Spinal cord (tissue), 10 donors: ENCODE measurements at places on chromosomes 11 and 22. TPM values are rescaled to one million over a fixed set of nuclear protein-coding genes. Genes with fewer than 3 reads are reported as not detected.

The TMEM45B gene
- 6.3 TPM for total RNA-seq

DNA sequence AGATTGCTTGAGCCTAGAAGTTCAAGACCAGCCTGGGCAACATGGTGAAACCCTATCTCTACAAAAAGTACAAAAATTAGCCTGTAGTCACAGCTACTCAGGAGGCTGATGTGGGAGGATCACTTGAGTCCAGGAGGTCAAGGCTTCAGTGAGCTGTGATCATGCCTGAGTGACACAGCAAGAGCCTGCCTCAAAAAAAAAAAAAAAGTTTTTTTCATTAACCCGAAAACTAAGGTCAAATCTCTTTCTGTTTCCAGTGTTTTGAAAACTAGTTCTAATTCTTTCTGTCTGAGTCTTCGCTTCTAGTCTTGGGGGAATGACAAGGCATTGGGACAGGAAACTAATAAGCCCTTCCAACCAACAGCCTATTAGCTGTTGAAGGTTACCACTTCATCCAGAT lies 57.6 kb downstream of the LIF start:
- no peak overlapping the region for H3K27ac ChIP-seq
- no peaks in the 10 kb centered on the region for H3K27me3 ChIP-seq
- H3K4me1 ChIP-seq = no peaks in the 10 kb centered on the region

DNA sequence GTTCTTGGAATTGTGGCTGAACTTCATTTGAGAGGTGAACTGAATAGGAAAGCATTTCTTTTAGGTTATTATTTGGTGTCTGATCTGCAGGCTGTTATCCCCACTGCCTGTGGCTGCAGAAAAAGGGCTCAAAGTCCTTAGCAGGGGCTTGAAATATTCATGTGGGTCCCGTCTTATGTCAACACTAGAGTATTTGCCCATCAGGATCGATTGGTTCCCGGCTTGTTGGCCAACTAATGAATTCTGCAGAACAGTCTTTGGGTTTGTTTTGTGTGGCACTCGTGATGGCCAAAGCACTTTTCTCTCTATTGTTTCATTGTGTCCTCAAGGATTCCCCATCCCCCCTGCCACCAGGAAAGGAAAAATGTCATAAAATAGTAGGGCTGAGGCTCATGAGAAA lies 211.9 kb downstream of the MYO18B start:
- DNase-seq = no peak
- no peaks in the 10 kb centered on the region for H3K4me1 ChIP-seq
- H3K36me3 ChIP-seq = no peaks in the 10 kb centered on the region
- no peak overlapping the region for H3K27ac ChIP-seq

DNA sequence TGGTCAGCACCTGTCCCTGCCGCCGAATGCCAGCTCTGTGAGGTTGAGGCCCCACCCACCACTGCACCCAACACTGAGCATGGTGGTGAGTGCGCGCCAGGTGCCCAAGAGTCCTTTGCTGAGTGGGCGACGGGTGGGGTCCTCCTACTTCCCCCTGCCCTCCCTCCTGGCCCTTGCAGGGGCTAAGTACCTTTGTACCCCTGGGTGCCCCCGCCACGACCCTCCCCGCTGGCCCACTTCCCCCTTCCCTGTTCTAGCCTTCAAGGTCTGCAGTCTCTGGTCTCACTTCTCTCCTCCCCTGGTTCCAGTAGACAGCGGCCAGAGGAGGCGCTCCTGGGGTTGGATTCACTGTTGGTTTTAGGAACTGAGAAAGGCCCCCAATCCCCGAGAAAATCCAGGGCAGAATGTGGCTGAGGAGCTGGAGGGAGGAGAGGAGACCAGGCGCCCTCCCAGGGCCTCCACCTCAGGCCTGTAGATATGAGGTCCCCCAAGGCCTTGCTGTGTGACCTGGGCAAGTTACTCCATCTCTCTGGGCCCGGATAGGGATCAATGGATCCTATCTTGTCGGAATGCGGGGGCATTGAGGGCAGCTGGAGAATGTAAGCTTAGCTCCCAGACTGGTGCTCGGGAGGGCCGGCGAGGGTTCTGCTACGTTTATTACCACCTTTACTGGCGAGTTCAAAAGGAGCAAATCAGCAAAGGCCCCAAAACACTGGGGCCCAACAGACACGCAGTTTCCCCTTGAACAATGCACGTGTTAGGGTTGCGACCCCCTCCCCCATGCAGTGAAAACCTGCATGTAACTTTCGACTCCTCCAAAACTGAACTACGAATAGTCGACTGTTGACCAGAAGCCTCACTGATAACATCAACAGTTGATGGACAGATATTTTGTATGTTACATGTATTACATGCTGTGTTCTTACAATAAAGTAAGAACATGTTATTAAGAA lies 31.9 kb upstream of the SMIM38 start:
- H3K27ac ChIP-seq = no peak overlapping the region
- DNase-seq = no peak
- H3K27me3 ChIP-seq = no peaks in the 10 kb centered on the region
- peaks cover 34% of the 10 kb centered on the region for H3K4me1 ChIP-seq
- H3K4me3 ChIP-seq = no peak overlapping the region
- H3K36me3 ChIP-seq = no peaks in the 10 kb centered on the region

The C22orf42 gene
- total RNA-seq = 1.8 TPM

DNA sequence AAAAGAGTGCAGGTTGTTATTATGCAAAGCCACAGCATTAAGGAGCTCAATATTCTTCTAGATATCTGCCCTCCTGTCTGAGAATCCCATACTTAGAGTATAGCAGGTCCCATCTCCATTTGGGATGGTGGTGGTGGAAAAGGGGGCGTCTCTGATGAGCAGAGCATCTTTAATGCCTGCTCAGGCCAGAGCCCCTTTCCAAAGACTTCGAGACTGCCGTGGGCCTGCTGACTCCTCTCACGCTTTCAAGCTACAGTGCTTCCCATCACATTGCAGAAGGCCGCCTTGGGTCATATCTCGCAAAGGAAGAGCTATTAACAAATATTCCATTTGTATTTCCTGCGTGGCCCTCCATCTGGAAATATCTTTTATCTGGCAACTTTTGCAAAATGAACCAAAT lies 10.9 kb downstream of the LMO2 start:
- H3K27me3 ChIP-seq = peaks cover 2% of the 10 kb centered on the region
- no peak overlapping the region for H3K27ac ChIP-seq
- H3K4me3 ChIP-seq = no peak overlapping the region
- no peaks in the 10 kb centered on the region for H3K4me1 ChIP-seq
- H3K36me3 ChIP-seq = no peaks in the 10 kb centered on the region

- no peak for DNase-seq
- no peak overlapping the region for H3K4me3 ChIP-seq
- no peak overlapping the region for H3K27ac ChIP-seq
- H3K27me3 ChIP-seq = no peaks in the 10 kb centered on the region
Observed at GRCh38 chr11:12003336-12003735, 5.1 kb downstream of the DKK3 start.

The PATE2 gene
- 1.5 TPM for total RNA-seq

DNA sequence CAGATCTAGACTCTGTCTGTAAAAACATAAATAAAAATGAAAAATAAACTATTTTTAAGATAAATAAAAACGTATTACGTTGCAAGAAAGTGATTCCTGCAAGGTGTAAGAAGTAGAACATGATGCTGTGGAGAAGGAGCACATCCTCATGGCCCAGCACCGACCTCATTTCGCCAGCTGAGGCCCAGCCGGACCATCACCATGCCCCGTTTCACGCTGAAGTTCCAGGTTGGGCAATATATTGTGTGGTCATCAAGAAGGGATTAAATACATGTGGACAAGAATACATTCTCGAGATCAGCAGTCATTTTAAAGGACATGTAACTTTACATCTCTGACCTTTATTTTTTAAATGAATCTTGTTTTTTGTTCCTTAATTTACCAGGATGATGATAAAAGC lies 20.7 kb upstream of the CTTN start:
- H3K4me3 ChIP-seq = no peak overlapping the region
- H3K4me1 ChIP-seq = no peaks in the 10 kb centered on the region
- H3K36me3 ChIP-seq = peaks cover 57% of the 10 kb centered on the region
- H3K27me3 ChIP-seq = no peaks in the 10 kb centered on the region

The SYT12 gene
- 3.5 TPM for total RNA-seq

The DRD4 gene
- 0.72 TPM for total RNA-seq
